HuH-7 (cell line): ENCODE measurements at places on chromosomes 5 and 9.

- peak; percentile 87 for DNase-seq
Observed at GRCh38 chr9:126398403-126399058, 71.9 kb downstream of the MVB12B start.

- DNase-seq = no peak
Observed at GRCh38 chr5:147403651-147404640, 105.9 kb downstream of the DPYSL3 start.

DNA sequence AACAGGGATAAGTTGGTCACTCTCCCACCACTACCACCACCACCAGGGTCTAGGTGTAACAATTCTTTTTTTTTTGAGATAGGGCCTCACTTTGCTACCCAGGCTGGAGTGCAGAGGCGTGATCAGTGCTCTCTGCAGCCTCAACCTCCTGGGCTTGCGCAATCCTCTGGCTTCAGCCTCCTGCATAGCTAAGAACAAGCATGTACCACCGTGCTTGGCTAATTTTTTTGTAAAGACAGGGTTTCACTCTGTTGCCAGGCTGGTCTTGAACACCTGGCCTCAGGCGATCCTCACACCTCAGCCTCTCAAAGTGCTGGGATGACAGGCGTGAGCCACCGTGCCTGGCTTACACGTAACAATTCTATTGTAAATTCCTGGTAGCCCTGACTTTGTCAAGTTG, 27.5 kb downstream of the CORO2A start:
- DNase-seq = no peak

DNA sequence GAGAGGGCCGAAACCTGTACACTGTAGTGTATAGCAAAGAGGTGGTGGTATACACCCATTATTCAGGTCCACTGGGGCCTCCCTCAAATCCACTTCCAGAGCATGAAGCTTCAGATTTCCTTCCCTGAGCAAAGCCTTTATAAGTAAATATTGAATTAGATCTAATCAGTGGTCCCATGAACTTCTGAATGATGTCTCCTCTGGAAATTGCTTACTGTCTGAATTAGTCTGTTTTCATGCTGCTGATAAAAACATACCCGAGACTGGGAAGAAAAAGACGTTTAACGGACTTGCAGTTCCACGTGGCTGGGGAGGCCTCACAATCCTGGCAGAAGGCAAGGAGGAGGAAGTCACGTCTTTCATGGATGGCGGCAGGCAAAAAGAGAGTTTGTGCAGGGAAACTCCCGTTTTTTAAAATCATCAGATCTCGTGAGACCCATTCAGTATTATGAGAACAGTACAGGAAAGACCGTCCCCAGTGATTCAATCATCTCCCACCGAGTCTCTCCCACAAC, 193.5 kb downstream of the NR3C1 start:
- DNase-seq = no peak

DNA sequence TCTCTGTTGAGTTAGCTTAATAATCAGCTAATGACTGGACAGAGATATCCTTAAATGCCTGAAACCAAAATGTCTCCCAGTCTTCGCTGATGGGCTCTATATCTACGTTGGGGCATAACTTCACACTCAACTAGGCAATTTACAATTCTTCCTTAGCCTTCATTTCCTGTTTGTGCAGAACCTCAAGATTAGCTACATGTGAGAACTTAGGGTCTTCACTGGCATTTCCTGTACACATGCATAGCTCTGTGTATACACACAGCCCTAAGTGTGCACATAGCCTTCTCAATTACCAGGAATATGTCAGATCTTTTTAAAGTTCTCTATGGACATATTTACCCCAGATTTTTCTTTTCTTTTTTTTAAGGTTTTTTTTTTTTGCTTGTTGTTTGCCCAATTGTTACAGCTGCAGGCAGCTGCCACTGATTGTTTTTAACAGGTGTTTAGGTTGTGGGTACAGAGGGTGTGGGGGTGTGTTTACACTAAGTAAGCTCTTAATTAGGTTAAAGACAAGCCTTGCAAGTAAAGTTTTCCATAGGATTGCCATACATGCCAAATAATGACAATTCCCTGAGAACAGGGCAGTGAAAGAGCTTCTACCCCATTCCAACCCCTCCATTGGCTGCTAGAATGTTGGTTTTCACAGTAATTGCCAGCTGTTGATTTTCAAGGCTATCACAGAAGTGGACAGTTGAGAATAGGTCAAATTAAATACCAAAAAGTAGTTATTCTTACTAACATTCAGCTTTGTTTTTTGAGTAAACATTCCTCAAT, 441.0 kb downstream of the TLE4 start:
- no peak for DNase-seq

- no peak for DNase-seq
Observed at GRCh38 chr9:128532581-128532980, 19.8 kb upstream of the SPTAN1 start.

DNA sequence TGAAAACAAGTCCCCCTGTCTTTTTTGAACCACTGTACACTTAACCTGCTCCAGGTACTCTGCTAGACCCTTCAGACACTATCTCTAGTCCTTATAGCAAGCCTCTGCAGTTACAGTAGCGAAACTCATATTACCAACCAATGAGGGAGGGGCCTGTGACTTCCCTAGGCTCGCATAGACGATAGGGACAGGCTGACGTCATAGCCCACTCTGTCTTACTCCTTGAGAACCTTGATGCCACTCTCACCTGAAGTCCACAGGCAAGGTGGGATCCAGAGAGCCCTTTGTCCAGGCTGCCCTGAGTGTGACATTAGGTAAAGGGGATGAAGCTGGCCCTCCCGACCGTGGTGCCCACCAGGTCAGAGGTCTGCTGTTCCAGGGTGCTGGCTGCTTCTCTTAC, 65.3 kb downstream of the ACTBL2 start:
- no peak for DNase-seq

DNA sequence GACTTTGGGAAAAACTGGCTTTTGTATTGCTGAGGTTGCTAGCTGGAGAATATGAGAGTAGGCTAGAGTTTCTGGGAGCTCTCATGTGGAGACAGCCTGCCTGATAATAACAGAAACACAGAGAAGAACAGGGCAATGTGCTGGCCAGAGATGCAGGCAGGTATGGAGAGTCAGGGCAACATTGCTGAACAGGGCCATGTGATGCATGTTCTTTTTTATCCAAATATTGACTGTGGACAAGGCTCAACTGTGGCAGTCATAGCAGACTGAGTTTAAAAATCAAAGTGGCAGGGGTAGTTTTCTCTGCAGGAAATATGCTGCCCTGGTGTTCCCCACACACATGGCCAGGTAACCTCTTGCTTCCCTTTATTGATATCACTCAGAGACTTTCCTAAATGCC, 381.1 kb downstream of the RASEF start:
- no peak for DNase-seq

GRCh38 chr9:33661176-33661575, 134.2 kb upstream of the PRSS3 start:
- DNase-seq = no peak

- no peak for DNase-seq
Observed at GRCh38 chr5:132138260-132138659, 64.7 kb downstream of the CSF2 start.

DNA sequence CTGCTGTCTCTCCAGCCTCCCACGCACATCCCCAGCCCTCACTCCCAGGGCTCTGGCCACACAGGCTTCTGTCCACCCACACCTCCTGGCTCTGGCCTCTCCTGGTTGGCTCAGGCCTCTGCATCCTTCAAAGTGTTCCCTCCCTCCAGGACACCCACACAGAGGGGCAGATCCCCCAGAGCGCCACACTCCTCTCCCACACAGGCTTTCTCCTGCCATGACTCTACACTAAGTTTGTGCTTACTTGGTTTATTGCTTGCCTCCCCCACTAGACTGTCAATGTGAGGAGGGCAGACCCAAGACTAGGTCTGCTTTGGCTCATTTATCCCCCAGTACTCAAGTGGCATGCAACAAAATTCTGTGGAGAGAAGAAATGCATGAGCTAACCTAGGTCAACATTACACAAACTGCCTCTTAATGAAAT, 67.0 kb upstream of the SPOCK1 start:
- DNase-seq = no peak

DNA sequence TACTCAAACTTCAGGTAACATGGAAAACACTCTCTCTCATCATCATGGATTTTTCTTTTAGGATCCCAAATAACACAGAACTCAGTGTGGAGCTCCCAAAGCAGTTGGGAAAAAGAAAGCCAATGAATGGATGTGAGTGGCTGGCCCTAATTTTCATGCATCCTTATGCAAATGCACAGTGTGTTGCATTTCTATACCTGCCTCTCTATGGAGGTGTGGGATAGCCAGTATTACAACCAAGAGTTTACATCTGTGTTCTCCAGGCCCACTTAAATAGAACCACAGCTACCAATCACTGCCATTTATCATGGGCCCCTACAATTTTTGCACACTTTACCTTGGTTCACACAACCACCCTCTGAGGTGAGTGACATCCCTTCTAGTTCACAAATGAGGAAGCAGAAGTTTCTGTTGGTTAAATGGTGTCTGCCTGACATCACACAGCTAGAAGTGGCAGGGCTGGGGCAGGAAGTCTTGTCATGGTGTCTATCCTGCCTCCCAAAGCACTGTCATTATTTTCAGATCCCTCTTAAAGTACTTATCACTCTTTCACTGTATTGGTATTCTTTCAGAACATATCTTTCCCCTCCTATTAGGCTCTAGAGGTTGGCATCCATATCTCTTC, 17.3 kb downstream of the MAMDC2 start:
- DNase-seq = no peak

DNA sequence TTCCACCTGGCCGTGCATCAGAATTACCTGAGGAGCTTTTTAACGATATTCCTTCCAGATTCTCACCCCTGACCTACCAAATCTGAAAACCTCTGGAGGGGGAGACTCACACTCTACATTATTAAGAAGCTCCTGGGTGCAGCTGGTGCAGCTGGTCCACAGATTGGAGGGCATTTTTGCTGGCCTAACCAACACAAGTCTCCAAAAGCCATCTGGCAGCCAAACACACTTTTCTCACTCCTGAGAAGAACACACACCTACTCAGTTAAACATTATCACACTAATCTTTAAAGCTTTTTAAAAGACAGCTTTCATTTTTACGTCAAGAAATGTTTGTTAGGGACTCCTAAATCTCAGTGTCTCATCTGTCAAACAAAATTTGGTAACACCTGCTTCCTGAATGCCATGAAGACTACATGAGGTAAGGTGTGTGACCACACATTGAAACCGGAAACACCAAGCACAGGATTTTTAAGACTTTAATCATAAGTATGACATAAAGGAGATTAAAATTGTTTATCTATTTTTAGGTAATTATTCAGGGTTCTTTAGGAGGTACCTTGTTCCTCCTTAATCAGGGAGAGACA, 14.2 kb upstream of the PTPN3 start:
- no peak for DNase-seq

DNA sequence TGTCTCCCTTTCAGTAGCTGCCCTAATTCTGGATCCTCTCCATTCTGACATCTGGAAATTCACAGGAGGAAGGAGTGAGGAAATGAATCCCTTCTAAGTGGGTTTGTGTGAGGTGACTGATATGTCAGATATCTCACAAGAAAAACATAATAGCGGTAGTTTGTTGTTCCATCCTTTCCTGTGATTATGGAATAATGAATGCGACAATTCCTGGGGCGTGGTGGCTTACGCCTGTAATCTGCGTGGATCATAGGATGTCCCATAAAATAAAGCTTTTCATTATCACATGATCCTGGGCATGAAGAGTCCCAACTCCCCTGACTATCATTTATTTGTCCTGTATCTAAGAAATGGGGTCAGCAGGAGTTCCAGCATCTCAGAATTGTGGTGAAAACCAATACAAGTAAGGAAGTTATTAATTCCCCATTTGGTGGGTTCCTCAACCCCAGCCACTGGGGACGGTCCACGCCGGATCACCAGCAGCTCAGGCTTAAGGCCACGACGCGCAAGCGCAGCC, 375 bp upstream of the C5orf24 start:
- DNase-seq = no peak

DNA sequence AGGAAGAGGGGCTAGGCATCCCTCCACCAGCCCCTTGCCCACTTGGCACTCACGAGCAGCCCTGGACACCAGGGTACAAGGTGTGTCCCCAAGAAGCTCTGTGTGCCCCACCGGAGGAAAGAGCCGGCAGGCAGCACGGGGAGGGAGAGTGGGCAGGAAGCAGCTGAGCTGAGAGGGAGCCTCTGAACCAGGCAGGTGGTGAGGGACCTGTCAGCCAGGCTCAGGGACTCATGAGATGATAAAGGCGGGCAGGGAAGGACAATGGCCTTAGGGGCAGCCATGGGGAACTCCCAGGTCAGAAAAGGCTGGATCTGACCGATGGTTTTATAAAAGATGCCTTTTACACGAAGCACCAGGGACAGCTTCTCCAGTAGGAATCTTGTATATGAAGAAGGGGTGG, 112.0 kb downstream of the VAV2 start:
- DNase-seq = no peak

GRCh38 chr5:158715592-158715991, 384.1 kb downstream of the EBF1 start:
- no peak for DNase-seq

DNA sequence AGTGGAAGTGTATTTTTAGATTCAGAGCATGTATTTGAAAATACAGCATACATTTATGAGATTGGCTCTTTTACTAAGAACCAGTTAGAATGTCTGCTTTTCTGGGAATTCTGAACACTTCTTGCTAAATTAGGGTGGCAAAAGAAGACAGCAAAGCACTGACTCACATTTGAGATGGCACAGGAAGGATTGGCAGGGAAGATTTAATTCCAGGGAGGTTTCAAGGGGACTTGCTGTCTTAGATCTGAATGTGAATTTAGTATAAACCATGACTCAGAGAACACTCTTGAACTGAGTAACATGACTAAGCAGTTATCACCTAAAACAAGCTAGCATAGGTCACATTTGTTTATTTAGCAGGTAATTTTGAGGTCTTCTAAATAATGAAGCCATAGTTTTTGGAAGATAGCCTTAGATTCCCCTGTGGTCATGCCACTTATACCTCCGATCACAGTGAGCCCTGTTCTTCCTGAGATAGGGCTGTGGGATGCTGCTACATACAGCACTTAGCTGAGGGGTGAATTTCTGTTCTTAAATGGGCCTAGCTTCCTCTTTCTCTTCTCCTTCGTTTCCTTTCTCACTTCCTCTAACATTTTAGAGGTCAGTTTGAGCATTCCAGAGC, 173.8 kb downstream of the PCSK1 start:
- no peak for DNase-seq

- DNase-seq = no peak
Observed at GRCh38 chr9:21477466-21477865, 4.6 kb downstream of the IFNE start.

DNA sequence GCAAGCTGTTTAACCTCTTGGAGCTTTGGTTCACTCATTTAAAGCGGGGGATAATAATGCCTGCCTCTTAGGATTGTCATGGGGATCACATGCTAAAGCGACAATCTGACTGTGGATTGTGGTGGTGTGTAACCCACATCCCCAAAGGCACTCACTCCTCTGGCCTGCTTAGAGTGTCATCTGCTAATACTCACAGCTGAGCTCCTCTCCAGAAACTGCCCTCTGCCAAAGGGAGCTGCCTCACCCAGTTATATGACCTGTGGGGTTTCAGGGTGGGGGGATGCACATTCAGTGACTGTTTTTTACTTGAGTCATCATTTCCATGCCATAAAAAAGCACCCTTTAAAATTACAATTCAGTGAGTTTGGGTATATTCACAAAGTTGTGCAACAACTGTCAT, 110.0 kb upstream of the SPOCK1 start:
- no peak for DNase-seq

GRCh38 chr5:172165465-172165864, 22.6 kb downstream of the STK10 start:
- no peak for DNase-seq
